ENCODE measurements at places on chromosomes 3 and 15. TPM values are rescaled to one million over a fixed set of nuclear protein-coding genes. Genes with fewer than 3 reads are reported as not detected.

- DNase-seq, result no peak
Observed at GRCh38 chr15:92494806-92495336, 101.2 kb downstream of the ST8SIA2 start.

DNA sequence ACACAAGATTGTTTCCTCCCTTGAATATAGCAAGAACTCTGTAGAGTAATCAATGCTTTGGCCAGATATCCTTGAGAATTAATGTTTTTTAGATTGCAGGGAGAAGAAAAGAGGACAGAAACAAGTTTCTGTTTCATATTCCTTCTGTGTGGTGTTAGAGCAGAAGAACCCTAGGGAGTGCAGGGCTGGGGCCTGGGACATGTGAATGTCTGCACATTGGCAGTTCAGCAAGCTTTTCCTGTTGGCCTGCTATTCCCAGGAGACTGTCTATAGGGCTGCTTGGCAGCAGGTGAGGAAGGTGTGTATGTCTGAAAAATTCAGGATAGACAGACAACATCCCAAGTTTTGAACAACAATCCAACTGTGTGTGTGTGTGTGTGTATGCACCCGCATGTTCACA is 13.6 kb upstream of the CNBP start:
- DNase-seq, result no peak

The SCG5 gene
- total RNA-seq, result 1.4 TPM

The MESP1 gene
- not detected for total RNA-seq

The COL8A1 gene
- 19.4 TPM for total RNA-seq

- peak; percentile 22 for DNase-seq
Observed at GRCh38 chr3:14141602-14142341, 16.9 kb downstream of the TMEM43 start.

DNA sequence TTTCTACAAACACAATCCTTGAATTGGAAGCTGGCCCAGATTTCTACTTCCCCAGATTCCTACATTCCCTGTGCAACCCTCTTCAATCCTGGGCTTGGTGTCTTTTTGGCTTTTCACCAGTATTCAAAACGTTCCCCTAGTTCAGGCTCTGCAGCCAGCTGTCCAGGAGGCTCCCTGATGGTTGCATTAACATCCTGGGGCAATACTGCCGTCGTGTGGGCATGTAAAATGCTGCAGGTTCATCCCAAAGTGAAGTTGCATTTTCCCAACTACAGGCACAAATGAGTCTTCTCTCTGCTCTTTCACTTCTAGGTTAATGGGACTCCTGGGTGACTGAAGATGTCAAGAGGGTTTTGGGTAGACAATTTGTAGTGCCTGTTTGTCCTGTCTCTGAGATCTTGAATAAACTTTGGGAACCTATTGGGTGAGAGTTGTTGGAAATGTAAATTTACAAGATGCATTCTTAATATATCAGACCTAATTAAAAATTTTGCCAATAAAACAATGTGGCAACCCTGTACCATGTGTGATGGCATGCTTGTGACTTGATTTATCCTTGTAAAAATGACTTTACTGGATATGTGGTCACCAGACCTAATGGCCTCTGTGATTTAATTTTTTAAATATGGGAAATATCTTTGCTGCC is 28.6 kb downstream of the SOX14 start:
- no peak for DNase-seq

The EXOG gene
- 9.2 TPM for total RNA-seq

All from uterus (tissue), 4 donors.